ENCODE measurements at places on chromosomes 1 and 21. TPM values are rescaled to one million over a fixed set of nuclear protein-coding genes. Genes with fewer than 3 reads are reported as not detected.

The SLC2A1 gene
- 215 TPM for polyA plus RNA-seq

The ZNF683 gene
- not detected for polyA plus RNA-seq

The INSRR gene
- polyA plus RNA-seq: 0.30 TPM

DNA sequence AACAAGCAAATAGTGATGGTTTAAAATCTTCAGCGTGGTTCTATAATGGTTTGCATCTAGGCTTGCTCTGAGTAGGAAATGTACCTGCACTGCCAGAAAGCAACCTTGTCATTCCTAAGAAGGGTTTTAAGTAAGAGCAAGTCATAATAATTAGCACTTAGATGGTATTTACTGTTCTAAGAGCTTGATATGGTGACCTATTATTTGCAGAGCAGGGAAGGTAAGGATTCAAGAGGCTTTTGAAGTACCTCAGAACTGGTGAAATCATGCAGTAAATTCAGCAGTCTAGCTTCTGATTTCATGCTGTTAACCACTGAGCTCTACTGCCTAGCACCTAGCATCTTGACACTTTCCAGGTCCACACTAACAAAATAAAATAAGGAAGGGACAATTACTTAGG is 23.7 kb downstream of the ATP1A1 start:
- no peak for DNase-seq

GRCh38 chr1:242690849-242691609 is 166.5 kb upstream of the PLD5 start:
- no peak for DNase-seq

All from cardiac muscle cell (in vitro differentiated cells and primary cell).